ENCODE measurements at places on chromosomes 12 and 14. TPM values are rescaled to one million over a fixed set of nuclear protein-coding genes. Genes with fewer than 3 reads are reported as not detected.

CABP1 gene
- total RNA-seq: 1.2 TPM

- no peak for DNase-seq
These were observed 20.3 kb downstream of the SLC8A3 start for GRCh38 chr14:70168406-70168805.

NTN4 gene
- 6.0 TPM for total RNA-seq

DNA sequence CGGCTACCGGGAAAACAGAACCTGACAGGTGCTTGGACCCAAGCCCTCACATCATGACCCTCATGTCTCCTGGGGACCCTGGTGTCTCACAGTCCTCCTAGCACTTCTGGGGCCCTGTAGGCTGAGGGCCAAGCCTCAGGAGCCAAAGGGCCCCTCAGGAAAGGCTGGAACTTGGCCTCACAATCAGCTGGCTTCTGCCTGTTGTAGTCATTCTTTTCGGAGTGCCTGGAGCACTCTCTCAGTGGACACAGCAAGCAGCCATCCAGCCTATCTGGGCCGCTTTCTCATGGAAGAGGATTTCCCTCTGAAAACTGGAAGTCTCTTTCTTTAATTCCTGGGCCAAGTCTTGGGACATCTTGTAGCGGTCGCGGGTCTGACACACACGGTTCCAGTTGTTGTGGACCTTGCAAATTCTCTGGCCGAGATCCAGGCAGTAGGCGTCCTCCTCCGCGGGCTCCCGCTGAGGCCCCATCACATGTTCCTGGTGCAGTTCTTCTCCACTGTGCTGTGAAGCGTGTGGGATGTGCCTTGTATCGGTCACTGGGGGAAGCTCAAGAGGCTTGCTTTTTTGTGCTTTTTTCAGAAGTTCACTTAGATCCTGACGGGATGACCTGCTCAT is 169.3 kb downstream of the EMP1 start:
- DNase-seq: no peak

DDX47 gene
- 69.3 TPM for total RNA-seq

ANO2 gene
- total RNA-seq: 1.9 TPM

DNA sequence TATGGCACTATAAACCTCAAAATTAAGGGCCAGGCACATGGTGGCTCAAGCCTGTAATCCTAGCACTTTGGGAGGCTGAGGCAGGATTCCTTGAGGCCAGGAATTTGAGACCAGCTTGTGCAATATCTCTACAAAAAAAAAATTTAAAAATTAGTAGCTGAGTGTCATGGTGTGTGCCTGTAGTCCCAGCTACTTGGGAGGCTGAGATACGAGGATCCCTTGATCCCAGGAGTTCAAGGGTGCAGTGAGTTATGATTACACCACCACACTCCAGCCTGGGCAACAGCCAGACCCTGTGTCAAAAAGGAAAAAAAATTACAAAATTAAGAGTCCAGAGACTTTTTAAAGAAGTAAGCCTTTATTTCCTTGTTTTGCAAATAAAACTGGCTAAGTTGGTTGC is 1.8 kb upstream of the GCN1 start:
- no peak for DNase-seq

DNA sequence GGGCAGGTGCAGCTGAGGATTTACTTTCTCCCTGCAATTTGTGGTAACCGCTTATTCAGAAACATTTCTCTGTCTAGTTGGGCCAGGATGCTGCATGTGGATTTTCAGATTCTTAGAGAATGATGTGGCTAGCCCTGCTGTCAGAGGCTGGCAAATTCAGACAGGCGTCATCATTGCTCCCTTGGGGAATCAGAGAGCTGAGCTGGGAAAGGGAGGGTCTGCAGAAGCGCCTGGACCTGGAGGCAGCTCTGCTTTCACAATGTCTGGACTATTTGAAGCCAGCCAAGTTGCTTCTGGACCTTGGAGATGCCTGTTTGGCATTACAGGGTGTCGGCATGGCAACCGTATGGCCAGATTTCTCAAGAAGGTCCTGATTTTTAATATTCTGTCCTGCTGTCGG is 3.4 kb downstream of the GALNT16 start:
- DNase-seq: no peak

GPR162 gene
- 16.4 TPM for total RNA-seq

DNA sequence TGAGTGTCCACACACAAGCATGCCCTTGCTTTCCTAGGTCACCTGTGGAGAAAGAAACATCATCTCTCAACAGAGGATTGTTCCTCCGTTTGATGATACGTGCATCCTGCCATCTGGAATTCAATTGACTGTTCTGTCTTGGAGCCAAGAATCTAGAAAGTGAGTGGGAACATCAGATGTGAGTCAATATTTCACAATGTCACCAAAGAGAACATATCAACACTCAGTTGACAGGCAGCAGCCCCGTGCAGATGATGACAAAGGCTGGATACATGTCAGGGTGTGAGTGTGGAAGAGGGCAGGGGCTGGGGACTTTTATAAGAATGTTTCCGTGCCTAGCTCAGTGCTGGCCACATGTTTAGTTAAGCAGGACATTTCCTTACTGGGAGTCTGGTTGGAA is 76.1 kb downstream of the TBC1D30 start:
- DNase-seq: no peak

GRCh38 chr12:48084066-48084465 is 21.8 kb downstream of the SENP1 start:
- no peak for DNase-seq

GRCh38 chr12:126708492-126708896 is 1558.5 kb upstream of the TMEM132C start:
- DNase-seq: no peak

DNA sequence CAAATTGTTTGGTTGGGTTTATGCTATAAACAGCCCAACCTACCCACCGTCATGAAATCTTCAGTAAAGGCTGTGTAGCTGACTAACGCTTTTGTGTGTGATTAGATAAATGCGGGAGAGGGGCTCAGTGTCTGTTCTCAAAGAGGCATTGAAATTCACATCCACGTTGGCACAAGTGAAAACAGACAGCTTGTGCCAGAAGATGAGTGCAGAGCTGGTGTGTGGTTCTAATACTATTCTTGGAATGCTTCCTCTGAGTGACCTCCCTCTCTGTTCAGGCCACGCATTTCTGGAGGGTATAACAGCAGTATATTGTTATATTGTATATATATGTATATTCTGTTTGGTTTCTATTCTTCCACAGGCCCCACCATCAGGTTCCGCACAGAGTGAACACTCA is 263.8 kb downstream of the APAF1 start:
- no peak for DNase-seq

- no peak for DNase-seq
These were observed 83.6 kb upstream of the USP44 start for GRCh38 chr12:95634622-95635621.

GRCh38 chr12:619346-619745 is 43.9 kb downstream of the NINJ2 start:
- no peak for DNase-seq

GRCh38 chr12:88424791-88425730 is 155.2 kb downstream of the KITLG start:
- DNase-seq: no peak

NELL2 gene
- total RNA-seq: 89.1 TPM

DNA sequence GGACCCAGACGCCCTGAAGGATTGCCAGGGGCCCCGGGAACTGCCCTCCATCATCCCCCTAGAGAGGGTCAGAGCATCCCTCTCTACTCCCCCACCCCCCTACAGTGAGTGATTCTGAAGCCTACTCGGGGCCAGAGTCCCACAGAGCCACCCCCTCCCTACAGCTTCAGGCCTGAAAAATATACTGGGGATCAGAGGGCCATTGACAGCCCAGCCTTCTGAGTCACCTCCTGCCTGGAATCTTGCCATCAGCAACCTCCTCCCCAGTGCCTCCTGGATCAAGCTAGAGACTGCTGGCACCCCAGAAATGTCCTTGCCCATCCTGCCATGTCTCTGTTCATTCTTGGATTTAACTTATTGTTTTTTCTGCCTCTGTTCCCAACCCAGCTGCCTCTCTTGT is 21.7 kb upstream of the MIA2 start:
- DNase-seq: no peak

- DNase-seq: no peak
These were observed 76.3 kb downstream of the CACNA1C start for GRCh38 chr12:2129076-2129475.

GRCh38 chr14:87756661-87757060 is 236.3 kb downstream of the GALC start:
- DNase-seq: no peak

C12orf75 gene
- total RNA-seq: 40.4 TPM

GARIN6 gene
- total RNA-seq: not detected

GRCh38 chr12:64860446-64860998 is 36.1 kb downstream of the TBC1D30 start:
- DNase-seq: no peak

DNA sequence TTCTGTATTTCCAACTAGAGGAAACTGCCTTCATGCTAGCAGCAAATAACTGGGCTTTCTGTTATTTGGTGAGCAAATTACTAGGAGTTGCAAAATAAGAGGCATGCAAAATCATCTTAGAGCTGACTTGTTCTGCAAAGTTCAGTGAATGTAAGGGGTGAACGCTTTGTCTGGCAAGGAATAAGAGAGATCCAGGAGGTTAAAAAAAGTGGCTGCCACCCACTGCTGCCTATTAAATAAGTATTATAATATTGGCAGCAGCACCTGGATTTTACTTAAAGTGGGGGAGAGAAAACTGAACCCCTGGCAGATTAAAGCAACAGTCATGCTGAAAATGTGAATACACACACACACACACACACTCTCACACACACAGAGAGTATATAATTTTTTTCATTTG is 557.0 kb downstream of the FLRT2 start:
- no peak for DNase-seq

DNA sequence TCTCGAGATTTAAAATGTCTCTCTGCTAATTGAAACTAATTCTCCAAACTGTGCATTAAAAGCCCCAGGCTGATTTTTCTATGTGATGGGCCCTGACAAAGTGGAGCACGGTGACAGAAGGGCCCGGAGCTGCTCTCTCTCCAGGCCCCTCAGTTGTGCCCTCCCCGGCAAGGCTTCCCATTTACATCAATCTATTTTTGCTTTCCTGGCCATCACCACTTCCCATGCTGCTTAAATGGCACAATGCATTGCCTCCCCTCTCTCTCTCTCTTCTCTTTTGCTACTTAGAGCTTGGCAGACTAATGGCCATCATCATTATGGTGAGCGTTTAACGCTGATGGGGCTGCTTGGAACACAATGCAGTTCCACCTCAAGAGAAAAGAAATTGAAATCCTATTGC is 270.7 kb upstream of the DIO3 start:
- no peak for DNase-seq

GRCh38 chr12:9742661-9743060 is 9.8 kb upstream of the CLECL1 start:
- no peak for DNase-seq

Measured in neural crest cell (in vitro differentiated cells).